Stimulated activated CD8-positive, alpha-beta memory T cell treated with anti-CD3 and anti-CD28 coated beads, Interleukin-4, amount 100 ng/mL, for 4 hours (primary cell): ENCODE measurements at places on chromosomes 11 and 22.

GRCh38 chr11:118129471-118130172, 23.0 kb downstream of the SCN4B start:
- DNase-seq = no peak

DNA sequence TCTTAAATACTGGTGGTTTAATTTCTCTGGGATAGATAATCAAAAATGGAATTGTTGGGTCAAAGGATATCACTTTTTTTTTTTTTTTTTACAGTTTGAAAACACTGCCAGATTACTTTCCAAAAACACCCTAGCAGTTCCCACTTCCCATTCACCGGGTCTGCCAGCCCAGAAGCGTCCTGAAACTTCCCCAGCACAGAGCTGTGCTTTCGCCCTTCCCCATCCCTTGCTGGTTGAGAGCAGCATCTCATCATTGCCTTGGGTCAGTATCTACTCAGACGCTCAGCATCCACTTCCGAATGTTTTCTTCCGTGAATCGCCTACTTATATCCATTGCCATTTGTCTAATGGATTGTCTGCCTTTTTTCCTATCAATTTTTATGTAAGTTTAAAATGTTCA, 5.5 kb downstream of the CERK start:
- DNase-seq = no peak

DNA sequence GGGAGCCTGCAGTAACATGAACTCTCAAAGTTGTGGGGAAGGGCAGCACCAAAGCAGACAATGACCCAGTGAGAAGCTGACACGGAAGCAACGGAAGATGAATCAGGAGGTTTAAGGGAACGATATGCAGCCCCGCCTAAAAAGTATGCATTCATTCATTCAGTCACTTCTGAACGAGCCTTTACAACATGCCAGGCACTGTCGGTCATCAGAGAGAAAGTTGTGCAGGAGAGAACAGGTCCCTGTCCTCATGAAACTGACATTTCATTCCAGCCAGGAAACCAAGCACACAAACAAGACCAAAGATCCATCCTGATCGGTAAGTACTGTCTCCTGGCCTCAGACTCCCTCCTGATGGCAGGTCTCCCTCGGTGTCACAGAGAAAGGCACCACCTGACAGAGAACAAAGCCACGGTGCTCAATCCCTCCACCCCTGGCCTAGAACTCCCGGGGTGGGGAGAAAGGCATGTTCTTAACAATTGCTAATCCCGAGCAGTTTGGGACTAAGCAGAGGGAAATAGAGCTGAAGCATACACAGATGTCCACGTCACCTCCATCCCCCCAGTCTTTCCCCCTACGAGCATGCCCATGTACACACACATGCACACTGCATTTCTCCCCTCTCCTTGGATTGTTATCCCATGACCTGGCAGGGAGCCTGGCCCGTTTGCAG, 49.3 kb downstream of the LRFN4 start:
- no peak for DNase-seq

DNA sequence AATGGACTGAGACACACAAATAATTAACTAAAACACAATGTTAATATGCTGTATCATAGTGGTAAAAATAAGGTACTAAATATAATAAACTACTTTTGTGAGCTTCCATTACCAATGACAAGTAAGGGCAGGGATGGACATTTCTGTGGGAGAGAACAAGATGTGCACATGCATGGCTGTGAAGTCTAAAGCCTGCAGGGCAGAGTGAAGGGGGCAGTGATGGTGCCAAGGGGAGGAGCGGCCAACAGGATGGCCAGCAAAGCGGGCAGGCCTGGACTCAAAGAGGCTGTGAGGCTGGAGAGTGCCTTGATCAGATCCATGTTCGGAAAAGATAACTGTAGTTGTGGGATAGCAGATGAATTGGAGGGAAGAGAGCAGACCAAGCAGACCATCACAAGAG, 12.5 kb downstream of the DESI1 start:
- no peak for DNase-seq

- no peak for DNase-seq
Observed at GRCh38 chr11:110339456-110340250, 43.2 kb upstream of the RDX start.

DNA sequence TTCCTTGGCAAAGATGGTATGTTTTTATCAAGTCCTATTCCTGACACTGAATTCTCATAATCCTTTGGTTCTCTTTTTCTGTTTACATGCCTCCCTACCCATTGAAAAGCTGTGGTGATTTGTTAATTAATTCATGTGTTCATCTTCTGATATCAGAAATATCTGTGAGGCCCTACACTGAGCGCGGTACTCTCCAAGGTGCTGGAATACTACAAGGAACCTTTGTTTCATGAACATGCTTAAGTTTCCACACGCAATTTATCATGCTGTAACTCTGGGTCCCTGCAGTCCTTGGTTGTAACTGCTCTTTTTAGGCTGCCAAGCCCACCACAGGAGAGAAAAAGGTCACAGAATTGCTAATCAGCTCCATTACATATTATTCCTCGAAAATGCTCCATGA, 331.8 kb downstream of the FAT3 start:
- DNase-seq = no peak

GRCh38 chr22:39414886-39415285, 15.3 kb downstream of the TAB1 start:
- DNase-seq = no peak

DNA sequence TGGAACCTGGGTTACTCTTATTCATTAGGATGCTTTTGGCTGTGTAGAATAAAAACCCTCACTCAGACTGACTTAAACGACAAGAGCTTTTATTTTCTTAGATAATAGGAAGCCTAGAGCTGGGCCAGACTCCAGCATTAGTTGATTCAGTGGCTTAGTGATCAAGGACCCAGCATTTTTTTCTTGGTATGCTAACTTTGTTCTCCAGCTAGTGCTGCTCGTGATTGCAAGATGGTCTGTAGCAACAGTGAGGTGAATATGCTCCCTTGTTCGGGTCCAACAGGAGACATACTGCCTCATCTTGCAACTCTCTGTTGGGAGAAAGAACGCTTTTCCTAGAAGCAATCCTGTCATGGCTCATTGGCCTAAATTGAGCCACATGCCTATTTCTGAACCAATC, 33.4 kb downstream of the INSC start:
- DNase-seq = no peak
